Fibroblast of skin of left biceps (primary cell): ENCODE measurements at places on chromosomes 3 and 15.

DNA sequence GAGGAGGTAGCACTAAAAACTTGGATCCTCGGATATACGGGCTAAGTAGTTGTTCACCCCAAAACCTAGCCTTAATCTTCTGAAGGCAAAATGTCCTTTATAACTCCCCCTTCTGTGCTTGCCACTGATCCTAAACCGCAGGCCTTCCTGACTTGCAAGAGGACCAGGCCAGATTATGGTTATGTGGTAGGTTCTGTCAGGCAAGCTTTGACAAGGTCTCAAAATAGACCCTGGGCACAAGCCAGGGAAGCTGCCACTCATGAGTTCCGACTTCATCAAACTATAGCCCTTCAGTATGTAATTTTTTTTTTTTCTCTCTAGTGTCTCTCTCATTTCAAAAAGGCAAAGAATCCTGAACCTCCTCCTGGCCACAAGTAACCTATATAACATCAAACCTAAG is 3.2 kb downstream of the LRRFIP2 start:
- DNase-seq, result no peak

- no peak for DNase-seq
Measured at GRCh38 chr3:191334346-191334893, 4.1 kb upstream of the UTS2B start.

- DNase-seq, result no peak
Measured at GRCh38 chr15:97874139-97874538, 86.4 kb upstream of the ARRDC4 start.

DNA sequence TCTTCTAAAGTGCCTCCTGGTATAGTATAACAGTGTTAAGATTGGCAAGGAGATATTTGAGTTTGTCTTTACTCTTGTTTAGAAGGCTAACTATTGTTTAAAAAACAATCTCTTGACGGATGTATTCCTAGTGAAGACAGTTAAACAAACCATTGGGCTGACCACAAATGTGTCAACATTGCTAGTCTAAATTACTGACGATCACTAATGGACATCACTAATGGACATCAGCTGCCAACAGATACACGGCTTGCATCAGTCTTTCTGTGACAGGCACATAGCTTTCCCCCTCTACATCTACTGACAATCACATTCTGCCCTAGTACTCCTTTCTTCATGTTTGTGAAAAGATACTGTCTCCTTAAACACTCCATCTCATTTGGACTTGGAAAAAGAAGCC is 57.1 kb upstream of the ETV5 start:
- DNase-seq, result no peak

DNA sequence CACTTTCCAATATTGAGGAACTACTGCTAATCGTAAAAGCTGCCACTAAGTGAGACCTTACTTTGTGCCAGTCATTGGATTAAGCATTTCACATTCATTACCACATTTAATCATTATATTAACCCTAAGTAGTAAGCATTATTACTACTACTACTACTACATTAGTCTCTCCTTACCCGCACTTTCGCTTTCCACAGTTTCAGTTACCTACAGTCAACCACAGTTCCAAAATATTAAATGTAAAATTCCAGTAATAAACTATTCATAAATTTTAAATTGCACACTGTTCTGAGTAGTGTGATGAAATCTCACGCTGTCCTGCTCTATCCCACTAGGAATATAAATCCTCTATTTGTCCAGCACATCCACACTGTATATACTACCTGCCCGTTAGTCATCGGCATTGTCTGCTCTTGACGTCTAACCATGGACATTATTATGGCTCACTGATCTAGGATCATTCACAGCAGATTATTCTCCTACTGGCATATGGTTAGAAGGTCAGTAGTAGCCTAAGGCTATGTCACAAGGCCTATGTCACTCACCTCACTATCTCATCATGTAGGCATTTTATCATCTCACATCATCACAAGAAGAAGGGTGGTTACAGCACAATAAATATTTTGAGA is 121.1 kb downstream of the GSK3B start:
- DNase-seq, result no peak

- no peak for DNase-seq
Measured at GRCh38 chr3:39934696-39935095, 125.3 kb downstream of the MYRIP start.

DNA sequence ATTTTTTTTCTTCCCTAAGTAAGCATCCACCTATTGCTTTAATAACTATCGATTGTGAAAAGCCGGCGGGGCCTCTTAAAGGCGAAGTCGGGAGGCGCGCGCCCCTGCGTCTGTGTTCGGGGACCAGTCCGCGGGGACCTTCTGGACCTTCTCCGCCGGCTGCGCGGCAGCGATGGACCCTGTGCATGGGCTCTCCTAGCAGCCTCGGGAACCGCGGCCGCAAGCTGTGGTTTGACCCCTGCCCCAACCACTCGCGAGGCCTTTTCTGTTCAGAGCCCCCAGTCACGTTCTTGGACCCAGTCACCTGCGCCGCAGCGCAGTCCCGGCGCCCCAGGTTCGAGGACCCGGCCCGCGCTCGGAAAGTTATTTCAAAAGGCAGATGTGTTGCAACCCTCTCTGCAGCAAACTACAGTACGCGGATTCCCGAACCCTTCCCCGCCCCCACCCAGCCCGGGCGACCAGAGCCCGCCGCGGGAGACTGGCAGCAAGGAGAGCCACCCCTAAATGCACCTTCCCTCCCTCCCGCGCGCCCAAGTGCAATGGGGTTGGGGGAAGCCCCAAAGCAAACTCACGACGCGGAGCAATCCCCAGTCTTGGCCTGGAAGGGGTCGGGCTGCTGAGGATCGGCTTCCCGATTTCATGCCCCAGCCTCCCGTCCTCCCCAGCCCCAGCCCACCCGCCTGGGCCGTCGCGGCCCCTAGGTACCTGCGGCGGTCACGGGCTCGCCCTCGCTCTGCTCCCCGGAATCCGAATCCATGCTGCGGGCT is 684 bp downstream of the TNFAIP8L3 start:
- DNase-seq, result no peak

DNA sequence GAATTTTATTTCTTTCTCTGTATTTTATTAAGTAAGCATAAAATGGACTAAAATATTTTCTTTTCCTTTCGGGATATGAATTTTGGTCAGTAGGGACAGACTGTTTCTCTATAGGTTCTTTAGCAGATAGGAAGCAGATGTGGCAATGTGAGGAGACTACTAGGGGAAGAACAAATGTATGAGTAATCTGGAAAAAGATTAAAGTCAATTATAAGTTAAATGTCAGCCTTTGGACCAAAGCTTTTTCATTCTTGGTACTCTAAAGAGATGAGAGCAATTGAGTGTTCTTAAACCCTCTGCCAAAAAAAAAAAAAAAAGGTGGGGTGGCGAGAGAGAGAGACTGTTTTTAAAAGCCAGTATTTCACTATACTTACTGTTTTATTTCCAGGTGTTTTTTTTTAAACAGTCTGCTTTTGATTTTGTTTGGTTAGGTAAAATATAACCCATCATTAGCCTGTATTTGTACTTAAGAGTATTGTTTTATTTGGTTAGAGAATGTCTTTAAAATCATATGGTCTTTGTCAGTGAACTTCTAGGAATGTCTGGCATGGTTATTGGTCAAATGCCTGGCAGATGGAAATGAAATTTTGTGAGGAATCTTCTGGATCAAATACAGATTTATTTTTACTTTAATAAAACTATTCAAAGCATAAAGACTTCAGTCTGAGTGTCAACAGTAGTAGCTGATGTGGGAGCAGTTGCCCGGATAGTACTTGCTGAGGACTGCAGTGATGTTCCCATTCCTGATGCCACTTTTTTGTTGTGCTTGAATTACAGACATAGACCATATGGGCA is 63.8 kb downstream of the LRRC49 start:
- peak; percentile 17 for DNase-seq

DNA sequence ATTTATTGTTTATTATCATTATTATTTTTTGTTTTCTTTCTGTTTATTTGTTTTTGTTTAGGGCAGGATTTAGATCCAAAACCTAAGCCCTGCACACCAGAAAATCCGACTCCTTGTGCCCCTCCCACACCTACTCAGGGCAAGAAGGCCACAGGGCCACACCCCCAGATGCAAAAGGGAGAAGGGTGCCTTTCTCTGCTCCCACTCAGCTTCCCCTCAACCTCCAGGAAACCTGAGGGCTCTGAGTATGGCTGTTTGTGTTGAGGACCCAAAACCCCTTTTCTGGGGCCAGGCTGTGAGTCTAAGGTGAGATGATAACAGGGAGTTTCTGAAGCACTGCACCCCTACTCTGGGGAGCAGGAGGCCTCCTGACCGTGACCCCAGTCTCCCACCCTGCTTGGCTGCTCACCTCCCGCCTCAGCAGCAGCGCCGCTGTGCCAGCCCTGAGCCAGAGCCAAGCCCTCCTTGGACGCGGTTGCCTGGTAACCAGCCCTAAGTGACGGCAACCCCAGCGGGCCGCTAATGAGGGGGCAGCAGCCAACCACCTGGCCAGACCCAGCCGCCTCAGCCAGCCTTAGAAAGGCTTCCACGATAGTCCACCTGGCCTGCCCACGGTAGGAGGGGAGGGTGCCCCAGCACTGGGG is 6.4 kb upstream of the C15orf39 start:
- DNase-seq, result no peak

- peak; percentile 28 for DNase-seq
Measured at GRCh38 chr3:24773798-24774197, 279.1 kb upstream of the THRB start.

DNA sequence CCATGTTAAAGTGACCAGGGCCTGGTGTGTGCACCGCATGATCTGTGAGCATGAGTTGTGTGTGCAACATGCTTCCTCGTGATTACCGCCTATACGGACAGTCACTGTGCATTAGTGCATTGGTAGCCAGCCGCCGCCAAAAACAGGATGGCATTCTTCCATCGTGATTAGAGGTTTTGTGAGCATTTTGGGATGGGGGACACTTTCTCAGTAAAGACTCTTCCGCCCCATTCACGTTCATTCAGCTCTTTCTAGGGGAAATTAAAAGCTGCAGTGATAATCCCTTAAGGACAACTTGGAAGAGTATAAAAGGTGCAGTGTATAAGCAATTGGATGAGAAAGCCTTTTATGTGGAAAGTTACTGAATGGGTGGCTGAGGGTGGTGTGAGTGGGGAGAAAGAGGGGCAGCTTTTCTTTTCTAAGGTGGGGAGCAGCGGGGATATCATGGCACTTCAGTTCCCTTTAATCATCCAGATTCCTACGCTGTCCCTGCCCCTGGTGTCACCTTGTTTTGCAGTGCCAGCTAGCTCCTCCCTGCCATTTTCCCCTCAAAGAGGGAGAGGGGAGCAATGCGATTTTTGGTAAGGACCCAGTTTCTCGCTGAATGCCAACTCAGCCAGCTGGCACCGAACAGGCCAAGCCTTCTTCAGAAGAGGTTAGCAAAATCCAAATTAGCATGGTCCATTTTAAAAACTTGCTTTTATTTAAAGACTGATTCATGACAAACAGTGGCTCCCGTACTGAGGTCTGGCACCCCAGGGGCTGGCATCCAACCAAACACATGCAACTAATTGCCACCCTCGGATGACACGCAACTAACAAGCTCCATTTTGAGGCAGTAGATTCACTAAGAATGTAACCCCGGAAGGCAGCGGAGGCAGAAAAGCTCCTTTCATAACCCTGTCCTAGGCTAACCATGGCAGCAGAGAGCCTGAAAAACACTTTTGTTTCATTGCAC is 447.8 kb downstream of the FHIT start:
- no peak for DNase-seq

DNA sequence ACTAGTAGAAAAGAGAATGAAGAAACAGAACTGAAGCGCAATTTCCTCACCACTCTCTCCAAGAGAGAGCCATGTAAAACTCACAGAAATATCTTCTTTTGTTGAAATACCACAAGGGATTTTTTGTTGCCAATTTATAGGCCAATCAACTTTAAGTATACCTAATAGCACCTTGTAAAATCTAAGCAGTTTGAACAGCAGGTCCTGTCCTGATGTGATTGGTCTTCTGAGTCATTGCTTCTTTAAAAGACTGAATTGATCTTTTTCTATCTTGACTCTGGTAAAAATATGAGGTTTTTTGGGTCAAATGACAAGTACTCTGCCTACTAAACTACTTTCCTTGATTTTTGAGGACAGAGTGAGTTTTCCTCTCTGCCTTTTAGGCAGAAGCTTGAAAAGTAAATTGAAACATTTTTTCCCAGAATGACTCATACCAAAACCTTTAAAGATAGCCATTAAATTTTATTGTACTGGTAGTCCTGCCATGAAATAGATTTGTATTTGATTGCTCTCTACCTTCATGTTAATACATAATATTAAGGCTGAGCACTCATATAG is 343.9 kb upstream of the CBLB start:
- DNase-seq, result no peak
